Stimulated activated CD4-positive, alpha-beta T cell treated with anti-CD3 and anti-CD28 coated beads, Interleukin-1b, Interleukin-23, amount 100 ng/mL, for 1 hour (primary cell): ENCODE measurements at places on chromosomes 5 and 9.

DNA sequence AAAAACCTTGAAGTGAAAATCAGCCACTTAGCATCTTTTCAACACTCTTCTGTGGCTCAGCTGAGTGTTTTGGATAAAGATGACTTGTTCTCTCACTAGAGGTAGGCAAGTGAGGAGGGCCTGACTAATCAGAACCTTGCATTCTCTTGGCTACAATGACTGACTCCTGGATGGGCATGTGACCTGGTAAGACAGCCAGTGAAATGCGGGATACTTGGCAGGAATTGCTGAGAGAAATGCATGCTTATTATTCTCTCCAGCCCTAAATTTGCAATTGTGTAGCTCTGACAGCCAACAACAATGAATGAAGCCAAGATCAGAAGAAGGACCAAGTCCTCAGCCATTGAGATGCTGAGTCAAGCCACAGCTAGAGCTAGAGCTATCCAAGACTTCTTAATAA lies 490.5 kb upstream of the ZNF608 start:
- no peak for DNase-seq

GRCh38 chr9:97479496-97480159 lies 21.8 kb upstream of the TMOD1 start:
- DNase-seq, result no peak

DNA sequence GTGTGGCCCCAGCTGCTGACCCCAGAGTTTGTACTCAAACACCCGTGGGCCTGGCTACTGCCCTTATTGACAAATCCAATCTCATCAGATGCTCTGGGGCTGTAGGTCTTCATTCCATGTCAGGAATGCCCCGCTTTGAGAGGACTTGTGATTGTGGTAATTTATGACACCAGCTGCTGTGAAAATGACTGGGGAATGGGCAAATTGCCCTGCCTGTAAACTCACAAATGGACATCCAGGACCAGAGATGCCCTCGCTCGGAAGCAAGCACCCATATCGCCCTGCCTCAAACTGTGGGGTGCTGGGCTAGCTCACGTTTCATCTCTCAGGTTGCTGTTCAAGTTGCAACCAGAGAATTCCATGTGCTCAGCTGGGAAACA lies 225.9 kb upstream of the MAP3K1 start:
- no peak for DNase-seq

- no peak for DNase-seq
Observed at GRCh38 chr9:123407217-123407851, 51.3 kb downstream of the CRB2 start.

DNA sequence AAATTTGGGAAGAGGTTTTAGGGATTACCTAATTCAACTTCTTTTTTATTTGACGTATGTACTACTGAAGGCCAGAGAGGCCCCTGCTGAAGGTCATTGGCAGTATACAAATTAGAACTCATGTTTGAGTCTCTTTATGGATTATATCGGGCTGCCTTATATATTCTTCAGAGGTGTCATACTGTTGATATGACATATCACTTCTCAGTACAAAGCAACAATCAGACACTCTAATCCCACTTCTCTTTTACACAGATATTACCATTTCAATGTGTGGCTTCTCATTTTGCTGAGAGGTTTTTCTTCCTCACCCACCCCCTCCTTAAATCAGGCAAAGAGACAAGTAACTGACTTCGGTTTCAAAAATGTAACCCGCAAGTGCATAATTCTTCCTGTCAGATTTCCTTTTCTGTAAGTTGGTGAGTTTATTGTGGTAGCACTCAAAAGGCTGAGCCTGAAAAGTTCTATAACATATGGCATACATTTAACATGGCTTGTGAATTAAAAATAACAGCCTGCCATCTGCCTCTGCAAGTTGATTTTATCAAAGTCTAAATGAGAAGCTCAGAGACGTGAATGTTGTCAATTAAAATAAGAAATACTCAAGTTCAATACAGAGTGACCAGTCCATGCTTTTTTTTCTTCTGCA lies 163.6 kb upstream of the RORB start:
- no peak for DNase-seq

- DNase-seq, result no peak
Observed at GRCh38 chr5:24525414-24525813, 119.4 kb downstream of the CDH10 start.

GRCh38 chr9:110443146-110443865 lies 105.6 kb upstream of the TXNDC8 start:
- no peak for DNase-seq
